ENCODE measurements at places on chromosomes 1 and 21.

DNA sequence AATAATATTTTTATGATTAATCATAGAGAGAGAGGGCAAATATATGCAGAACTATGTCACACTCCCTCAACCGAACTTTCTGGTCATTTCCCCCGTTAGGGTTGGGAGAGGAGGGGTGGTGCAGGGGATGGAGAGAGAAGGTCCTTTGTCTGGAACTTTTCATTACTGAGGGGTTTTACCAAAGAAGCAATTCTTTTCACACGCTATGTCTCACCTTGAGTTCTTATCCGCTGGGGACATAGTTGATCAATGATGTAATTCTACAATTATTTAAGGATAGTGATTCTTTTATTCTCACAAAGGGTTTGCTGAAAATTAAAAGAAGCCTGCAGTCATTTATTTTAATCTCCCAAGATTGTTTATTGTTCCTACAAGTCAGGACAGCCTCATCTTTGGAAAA lies 98.3 kb upstream of the RUNX1 start:
- no peak for DNase-seq

DNA sequence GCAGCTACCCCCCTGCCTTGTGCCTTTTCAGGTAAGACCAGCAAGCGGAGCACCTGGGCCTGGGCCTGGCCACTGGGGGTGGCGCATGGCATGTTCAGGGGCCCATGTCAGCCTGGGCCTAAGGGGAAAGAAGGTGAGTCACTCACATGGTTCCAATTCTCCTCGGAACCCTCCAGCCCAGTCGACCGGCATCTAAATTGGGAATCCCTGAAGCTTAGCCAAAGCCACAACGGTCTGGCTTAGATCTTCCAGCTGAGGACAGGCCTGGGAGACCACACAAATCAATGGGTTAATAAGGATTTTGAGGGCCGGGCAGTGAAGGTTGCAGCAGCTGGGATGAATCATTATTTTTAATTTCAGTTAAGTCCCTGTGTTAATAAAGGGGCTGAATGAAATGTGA lies 145.1 kb upstream of the SMYD2 start:
- DNase-seq, result no peak

DNA sequence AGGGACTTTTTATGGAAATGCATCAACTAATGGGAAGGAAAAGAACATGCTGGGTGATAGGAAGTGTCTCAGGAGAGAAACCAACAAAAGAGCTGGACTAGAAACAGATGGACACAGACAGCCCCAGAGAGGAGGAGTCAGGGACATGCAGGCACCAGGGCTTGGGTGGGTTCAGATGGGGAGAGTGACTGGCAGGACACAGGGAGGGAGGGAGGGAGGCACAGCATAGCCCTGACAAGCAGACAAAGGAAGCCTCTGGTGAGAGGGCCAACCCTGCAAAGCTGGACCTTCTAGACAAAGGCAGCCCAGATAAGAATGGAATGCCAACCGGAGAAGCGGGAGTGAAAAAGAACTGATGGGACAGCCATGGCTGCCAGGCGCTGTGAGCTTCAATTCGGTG lies 568.8 kb downstream of the AJAP1 start:
- DNase-seq, result no peak

DNA sequence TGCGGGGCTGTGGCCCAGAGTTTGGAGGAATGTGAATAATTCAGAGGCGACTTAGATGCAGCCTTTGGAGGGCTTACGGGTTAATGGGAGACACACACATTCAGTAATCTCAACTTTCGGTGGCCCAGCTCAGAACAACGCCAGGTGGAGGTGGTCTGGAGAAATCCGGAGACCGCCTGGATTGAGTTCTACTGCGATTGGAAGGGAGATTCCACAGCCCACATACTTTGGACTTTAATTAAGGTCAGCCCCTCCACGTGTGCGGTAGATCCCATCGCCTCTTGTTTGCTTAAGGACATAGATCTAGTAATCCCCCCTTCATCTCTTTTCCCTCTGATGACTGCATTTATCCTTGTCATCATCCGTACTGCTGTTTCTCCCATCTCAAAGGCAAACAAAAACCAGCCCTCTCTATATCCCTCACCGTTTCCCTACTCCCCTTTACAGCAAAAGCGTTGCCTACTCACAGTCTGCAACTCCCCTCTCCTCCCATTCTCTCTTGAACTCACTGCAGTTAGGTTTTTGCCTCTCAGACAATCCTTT lies 720 bp upstream of the BSDC1 start:
- DNase-seq, result peak; percentile 47

- DNase-seq, result peak; percentile 23
Measured at GRCh38 chr1:4836574-4836973, 182.2 kb downstream of the AJAP1 start.

GRCh38 chr1:59150577-59151386 lies 146.1 kb upstream of the FGGY start:
- DNase-seq, result peak; percentile 65

DNA sequence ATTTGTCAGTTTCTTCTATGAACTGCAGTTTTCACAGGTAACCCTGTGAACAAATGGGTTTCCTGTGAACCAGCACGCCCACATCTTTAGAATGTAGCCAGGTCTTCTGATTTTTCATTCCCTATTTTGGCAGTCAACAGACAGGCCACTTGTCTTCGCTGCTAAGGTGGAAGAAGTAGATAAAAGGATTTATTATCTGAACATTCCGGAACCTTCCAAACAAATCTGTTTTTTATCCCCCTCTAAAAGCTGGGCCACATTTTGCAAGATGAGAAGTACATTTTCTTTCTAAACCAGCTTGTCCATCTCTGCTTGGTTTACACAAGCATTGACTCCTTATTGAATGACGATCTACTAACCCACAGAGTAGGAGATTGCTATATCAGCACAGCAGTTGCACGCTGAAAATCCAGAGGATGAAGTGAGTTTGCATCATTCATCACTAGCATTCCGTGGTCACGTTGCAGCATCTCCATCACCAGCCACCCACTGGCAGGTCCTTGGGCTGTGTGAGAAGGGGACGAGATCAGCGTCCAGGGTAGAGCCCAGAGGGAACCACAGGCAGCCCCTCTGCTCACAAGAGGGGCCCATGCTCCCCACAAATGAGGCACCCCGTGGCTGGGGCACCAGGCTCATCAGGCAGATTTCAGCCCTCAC lies 83.5 kb downstream of the TOMM20 start:
- no peak for DNase-seq

GRCh38 chr1:181559142-181559541 lies 75.8 kb downstream of the CACNA1E start:
- DNase-seq, result no peak

- DNase-seq, result no peak
Measured at GRCh38 chr1:224431726-224432125, 2.9 kb downstream of the WDR26 start.

DNA sequence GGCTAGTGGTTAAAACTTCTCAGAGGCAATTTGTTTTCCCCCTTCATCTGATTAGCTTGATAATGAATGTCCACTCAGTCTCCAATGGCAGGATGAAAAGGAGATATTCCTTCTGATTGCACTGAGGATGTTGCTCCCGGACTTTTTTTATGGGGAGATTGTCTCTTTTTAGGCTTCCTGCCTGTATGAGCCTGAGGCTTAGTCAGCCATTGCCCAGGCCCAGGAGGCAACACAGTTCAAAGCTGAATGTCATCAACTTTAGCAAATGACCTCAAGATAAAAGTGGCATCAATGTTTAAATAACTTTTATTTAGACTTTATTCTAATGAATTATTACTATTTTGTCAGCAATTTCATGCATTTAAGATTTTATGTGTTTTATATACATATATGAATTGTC lies 162.9 kb upstream of the PTBP2 start:
- DNase-seq, result no peak

- DNase-seq, result no peak
Measured at GRCh38 chr1:155455588-155456195, 106.9 kb downstream of the ASH1L start.

DNA sequence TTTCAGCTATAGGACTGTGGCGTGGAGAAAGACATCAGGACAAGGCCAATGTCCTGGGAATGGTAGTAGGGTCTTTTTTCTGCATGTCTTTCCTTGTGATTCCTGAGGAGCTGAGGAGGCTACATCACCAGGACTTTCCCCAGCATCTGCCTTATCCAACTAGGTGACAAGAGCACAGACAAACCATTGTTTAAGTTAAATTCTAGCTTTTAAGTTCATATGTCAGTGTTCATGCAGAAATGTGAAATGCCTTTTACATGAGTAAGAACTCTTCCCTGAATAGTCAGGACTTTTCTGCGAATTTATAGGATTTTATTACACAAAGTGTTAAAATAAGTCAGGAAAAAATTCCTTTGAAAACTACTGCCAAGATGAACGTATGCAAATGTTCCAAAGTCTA lies 154.2 kb downstream of the PTGER3 start:
- DNase-seq, result no peak

DNA sequence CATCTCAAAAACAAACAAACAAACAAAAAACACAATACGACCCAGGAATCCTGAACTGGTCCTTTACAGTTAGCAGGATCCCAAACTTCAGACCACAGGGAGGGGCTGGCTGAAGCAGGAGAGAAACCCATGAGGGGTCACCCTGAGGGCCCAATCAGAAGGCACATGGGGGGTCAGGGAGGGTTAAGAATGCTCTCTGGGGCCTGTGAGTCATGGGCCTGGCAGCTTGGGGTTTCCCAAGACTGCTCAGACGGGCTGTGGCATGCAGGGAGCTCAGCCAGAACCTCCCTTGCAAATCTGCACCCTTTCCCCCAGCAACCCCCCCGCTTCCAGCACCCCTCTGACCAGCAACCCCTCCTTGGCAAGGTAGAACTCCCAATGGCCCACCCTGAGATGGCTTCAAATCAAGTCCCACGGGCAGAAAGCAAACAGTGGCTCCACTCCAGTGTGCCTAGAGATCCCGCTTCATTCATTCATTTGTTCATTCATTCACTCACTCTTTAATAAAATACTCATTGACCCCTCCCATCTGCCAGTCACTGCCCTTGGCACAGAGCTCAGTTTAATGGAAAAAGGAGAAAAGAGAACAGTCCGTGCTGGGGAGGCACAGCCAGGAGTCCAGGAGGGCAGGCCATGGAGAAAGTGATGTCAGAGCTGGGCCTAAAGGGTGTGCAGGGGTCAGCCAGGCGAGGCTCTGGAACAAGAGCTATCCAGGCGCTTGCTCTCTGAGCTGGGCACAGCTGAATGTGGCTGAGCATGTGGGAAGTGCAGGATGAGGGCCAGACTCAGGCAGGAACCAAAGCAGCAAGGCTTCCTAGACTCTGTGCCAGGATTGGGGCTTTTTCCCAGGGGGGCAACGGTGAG lies 8.2 kb downstream of the UQCRHL start:
- peak; percentile 83 for DNase-seq

DNA sequence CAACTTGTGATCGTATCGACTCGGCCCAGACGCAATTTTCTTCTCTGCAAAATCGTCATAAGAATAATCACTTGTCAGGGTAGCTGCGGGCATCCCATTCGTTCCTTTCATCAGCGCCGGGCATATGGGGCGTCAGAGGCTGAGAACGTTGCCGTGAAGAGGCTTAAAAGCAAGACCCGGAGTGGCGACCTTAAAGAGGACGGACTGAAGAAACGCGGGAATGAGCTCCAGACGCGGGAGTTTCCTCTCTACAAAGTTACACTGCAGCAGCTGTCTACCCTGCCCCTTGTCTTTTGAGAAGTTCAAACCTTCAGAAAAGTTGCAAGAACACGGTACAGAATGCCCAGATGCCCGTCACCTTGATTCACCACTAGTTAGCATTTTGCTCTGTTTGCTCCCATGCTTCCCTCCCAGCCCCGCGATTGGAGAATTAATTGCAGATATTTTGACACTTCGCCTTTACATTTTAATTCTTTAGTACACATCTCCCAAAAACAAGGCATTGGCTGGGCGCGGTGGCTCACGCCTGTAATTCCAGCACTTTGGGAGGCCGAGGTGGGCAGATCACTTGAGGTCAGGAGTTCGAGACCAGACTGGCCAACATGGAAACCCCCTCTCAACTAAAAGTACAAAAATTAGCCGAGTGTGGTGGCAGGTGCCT lies 967 bp downstream of the CENPS start:
- peak; percentile 21 for DNase-seq

- DNase-seq, result no peak
Measured at GRCh38 chr1:195030793-195031192, 1577.4 kb downstream of the KCNT2 start.

GRCh38 chr1:52164604-52165003 lies 22.7 kb downstream of the ZFYVE9 start:
- no peak for DNase-seq

GRCh38 chr1:6922096-6922931 lies 137.1 kb downstream of the CAMTA1 start:
- DNase-seq, result no peak

GRCh38 chr21:38741092-38741949 lies 64.4 kb upstream of the ETS2 start:
- no peak for DNase-seq

GRCh38 chr1:36352910-36353878 lies 29.7 kb upstream of the EVA1B start:
- no peak for DNase-seq

DNA sequence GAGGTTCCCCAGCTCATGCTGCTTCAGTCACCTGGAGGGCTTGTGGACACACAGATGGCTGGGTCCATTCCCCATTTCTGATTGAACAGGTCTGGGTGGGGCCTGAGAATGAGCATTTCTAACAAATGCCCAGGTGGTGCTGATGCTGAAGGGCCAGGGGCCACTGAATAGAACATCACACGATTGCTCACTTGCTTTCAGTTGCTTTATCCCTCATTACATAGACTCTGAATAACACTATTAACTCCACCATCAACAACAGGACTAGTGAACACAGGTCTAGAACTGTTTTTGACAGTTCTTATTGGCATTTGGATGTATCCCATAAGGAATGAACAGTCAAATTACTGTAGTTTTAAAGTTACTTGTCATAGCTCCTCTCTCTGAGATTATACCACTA lies 12.1 kb downstream of the TRAPPC10 start:
- no peak for DNase-seq

DNA sequence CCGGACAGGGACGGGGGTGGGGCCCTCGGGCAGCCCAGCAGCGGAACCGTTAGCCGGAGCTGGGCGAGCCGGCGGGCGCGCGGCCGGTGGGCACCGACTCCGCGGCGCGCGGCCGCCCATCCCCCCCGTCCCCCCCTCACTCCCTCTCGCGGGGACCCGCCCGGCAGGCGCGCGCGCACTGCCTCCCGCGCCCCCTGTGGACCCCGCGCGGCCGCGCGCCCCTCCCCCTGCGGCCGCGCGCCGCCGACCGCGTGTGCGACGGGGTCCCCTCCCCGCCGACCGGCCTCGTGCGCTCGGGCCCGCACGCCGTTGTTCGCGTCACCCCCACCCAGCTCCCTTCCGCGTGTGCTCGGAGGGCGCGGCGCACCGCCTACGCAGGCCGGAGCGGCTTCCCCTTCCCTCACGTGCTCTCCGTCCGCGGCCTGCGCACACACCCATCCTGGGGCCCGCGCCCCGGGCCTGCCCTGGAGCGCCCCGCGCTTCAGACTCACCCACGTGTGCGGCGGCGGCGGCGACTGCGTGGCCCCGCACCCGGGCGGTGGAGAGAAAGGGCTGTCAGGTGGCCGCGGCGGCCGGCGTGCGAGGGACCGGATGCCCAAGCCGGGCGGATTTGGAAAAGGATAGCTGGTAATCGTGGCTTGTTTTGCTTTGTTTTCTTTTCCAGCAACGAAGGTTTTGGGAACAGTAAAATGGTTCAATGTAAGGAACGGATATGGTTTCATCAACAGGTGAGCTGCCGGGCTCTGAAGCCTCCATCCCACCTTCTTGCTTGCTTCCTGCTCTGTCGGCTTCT lies 717 bp downstream of the YBX1 start:
- peak; percentile 94 for DNase-seq
